NCI-H1694 (cell line): ENCODE measurements at places on chromosomes 16 and 17.
A peak's percentile ranks its signal among the peaks of the same experiment; 100 is the strongest.

DNA sequence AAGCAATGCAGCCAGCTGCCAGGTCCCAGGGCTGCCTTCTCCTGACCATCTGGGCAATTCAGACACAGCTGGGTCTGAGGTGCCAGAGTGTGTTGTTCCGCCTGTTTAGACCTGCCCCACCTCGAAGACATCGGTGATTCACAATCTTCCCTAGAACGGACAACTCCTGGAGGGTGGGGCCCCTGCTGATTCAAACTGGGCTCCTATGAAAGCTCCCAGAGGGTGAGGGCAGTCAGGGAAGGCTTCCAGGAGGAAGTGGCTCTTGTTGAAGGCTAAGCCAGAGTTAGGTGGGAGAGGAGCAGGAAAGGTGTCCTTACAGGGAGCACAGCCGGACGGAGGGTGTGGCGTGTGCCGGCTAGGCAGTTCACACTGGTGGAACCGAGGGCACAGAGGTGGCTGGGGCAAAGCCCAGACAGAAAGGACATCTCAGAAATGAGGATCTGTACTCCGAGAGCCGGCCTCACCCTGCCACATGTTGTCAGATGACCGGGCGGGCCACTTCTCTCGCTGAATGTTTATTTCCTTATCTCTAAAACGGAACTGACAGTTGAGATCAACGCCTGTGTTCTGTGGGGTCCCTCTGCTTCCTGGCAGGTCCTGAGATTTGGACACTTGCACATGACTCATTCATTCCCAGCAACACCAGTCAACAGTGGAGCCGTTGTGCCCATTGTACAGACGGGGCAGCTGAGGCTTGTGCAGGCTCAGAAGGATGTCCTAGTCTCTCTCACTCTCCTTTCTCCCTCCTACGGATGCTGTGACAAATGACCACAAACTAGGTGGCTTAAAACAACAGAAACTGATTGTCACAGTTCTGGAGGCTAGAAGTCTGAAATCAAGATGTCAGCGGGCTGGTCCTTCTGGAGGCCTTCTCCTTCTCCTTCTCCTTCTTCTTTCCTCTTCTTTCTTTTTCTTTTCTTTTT lies 26.9 kb upstream of the LITAF start:
- no peak for DNase-seq

GRCh38 chr17:19019041-19019941 lies 14.7 kb upstream of the FAM83G start:
- DNase-seq, result no peak

GRCh38 chr17:38508954-38509771 lies 80.9 kb downstream of the ARHGAP23 start:
- DNase-seq, result peak; percentile 56

- no peak for DNase-seq
Measured at GRCh38 chr17:48102043-48102750, 919 bp upstream of the CBX1 start.

- no peak for DNase-seq
Measured at GRCh38 chr17:28741358-28742349, 2.2 kb upstream of the TRAF4 start.

DNA sequence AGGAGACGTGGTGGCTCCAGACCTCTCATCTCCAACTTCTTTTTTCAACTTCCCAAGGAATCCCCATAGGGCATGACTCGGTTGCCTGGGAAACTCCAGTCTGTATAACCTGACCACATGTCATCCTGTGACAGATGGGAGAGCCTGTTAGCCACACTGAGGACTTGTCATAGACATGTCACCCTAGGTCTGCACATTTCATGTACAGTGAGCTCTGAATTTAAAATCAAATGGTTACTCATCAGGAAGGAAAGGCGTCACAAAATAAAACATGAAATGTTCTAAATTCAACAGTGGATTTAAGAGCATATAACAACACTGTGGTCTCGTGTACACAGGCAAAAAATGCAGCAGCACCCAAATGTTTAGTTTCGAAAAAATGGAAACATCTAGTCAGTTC lies 22.2 kb upstream of the ADAMTS18 start:
- DNase-seq, result no peak

DNA sequence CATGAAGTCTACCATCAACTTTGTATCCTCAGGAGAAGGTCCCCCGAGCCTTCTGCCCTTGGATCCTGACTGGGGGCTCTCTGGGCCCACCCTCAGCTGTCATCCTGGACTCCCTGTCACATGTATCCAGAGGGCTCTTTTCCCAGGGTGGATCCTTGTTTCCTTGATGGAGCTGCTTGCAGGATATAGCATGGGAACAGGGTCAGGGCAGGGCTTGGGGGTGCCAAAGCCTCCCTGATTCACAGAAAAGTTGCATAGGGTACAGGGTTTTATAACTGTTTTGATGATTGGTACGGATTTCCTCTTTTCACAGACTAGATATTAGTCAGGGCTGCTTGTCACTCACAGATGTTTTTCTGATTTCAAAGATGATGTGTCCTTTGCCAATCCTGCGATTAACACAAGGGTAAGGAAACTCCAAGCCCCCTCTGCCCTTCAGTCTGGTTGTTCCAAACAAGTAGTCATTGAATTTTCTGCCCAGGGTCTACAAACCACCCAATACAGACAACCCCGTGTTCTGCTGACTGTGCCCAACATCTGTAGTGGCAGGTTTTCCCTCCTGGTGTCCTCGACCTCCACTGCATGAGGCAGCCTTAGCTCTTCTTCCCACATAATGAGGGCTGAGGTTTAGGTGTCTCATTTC lies 20.6 kb upstream of the SLC35G3 start:
- DNase-seq, result no peak

- no peak for DNase-seq
Measured at GRCh38 chr17:43860927-43861622, 14.1 kb downstream of the CD300LG start.

DNA sequence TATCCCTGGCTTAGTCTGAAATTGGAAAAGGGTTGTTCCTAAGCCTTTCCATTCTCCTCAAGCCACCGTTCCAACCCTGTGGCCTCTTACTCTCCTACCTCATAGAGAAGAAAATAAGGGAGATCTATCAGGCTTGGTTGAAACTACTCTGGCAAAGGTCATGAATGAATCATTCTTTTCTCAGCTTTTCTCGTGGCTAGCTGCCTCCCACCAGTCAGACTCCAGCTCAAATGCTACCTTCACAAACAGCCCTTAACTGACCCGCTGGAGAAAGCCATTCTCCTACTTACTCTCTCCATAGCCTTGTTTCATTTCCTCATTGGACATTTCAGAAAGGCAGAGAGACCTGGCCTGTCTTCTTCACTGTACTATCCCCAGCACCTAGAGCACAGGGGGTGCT lies 8.9 kb downstream of the MYH10 start:
- DNase-seq, result no peak

DNA sequence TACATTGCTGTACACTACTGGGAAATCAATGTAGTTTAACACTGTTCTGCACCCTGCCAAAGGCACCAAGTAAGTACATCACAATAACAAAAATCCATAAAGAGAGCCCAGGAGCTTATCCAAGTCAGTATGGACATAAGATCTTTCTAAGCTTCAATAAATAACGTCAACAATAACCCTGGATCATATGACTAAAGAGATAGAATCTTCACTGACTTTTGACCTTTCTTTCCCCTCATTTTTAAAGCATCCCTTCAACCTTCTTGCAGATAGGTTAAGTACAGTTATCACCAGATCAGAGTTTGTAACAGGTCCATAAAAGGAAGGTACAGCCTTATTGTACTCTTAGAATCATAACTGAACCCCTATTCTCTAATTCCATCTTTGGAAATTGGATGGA lies 2.3 kb downstream of the CEP20 start:
- DNase-seq, result no peak
